ENCODE measurements at places on chromosomes 12 and 14.

DNA sequence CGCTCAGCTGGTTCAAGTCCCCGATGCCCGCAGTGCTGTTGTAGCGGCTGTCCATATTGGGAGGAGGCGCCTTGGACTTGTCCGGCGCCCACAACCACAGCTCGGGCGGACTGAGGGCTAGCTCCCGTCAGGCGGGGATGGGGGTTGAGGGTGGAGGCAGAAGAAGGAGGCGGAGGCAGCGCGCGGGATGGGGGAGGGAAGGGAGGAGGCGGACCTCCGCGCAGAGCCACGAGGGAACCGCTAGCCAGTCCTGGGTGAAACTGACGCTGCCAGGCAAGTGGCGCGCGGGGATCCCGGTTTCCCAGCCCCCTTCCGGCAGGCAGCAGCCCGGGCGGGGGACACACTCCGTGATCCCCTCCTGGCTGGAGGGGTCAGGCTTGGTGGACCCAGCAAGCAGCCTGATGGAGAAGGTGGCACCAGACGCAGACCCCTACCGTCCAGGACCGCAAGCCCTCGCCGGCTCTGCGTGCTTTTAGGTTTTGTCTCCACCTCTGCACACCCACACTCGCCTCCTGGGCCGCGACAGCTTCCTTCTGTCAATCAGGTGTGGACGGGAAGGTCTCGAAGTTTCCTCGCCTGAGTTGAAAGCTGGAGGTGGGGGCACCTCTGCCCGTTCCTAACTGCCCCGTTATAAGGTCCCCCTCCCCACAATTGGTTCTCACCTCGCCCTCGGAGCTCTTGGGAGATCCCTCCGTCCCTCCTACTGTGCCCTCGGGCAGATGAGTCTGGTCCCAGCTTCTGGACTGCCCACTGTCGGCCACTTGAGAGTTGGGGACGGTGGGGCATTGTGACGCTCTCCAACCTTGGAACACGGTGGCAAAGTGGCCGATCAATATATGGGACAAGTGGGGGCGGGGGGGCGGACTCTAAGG lies at the start of gene CPNE8:
Gene CPNE8 (minus strand): TSS at position 112 of the 872 bp plus-strand sequence. CDS start 57 bp downstream, at position 55.
- DNase-seq, result peak; percentile 2

- no peak for DNase-seq
These were observed 40.2 kb downstream of the UBE3B start for GRCh38 chr12:109517619-109518018.

DNA sequence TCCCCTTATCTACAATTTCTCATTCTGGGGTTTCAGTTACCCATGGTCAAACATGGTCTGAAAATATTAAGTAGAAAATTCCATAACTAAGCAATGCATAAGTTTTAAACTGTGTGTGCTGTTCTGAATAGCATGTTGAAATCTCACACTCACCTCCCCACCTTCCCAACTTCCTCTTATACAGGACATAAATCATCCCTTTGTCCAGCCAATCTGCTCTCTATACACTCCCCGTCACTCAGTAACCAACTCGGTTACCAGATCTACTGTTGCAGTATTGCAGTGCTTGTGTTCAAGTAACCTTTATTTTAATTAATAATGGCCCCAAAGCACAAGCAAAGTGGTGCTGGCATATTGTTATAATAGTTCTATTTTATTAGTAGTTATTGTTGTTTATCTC lies 420.5 kb downstream of the GXYLT1 start:
- no peak for DNase-seq

DNA sequence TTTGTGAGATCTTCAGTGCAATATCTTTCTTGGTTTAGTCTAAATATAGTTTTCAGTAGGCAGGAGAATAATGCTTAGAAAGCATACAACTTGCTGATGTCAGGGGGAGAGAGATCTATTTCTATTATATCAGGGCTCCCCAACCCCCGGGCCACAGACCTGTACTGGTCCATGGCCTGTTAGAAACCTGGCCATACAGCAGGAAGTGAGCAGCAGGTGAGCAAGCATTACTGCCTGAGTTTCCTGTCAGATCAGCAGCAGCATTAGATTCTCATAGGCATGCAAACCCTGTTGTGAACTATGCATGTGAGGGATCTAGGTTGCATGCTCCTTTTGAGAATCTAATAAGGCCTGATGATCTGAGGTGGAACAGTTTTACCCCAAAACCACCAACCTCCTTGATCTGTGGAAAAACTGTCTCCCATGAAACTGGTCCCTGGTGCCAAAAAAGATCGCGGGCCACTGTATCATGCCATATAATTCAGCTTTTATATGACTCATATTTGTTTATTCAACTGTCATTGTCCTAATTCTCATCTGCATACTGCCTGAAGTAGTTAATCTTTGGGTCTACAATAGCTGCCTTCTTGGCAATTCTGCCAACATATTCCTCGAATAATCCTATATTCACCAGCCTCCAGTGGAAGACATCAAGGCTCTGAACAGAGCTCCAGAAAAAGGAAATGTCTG lies 163.6 kb upstream of the DYRK2 start:
- no peak for DNase-seq

DNA sequence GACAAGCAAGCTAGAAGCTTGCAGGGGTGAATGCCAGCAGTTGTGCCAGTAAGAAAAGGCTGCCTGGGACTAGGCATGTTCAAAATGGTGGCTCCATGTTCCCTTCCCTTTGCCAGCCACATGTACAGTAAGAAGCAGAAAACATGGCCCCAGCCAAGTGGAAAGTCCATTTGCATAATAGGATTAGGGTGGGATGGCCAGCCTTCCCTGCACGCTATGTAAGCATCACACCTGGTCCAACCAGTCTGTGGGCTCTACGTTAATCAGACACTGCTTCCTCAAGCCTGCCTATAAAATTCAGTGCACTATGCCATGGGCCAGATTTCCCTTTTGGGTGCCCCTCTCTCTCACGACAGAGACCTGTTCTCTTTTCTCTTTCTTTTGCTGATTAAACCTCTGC lies 288.4 kb downstream of the GXYLT1 start:
- DNase-seq, result no peak

DNA sequence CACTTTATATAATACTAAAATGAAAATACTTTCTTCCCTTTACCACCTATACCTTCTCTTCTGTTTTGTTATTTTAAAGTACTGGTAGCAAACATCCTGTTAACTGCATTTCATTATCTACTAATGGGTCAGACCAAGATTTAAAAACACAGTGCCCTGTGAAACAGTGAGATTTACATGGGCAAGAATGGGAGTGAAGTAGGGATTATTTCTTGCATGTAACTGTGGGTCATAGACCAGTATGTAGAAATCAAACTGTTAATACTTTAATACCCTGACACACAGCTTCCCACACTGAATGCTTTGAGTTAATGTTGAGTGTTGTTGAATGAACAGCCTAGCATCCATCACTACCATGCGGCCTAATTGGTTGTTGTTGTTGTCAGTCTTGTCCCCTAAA lies 61.6 kb downstream of the PLEKHA5 start:
- no peak for DNase-seq

DNA sequence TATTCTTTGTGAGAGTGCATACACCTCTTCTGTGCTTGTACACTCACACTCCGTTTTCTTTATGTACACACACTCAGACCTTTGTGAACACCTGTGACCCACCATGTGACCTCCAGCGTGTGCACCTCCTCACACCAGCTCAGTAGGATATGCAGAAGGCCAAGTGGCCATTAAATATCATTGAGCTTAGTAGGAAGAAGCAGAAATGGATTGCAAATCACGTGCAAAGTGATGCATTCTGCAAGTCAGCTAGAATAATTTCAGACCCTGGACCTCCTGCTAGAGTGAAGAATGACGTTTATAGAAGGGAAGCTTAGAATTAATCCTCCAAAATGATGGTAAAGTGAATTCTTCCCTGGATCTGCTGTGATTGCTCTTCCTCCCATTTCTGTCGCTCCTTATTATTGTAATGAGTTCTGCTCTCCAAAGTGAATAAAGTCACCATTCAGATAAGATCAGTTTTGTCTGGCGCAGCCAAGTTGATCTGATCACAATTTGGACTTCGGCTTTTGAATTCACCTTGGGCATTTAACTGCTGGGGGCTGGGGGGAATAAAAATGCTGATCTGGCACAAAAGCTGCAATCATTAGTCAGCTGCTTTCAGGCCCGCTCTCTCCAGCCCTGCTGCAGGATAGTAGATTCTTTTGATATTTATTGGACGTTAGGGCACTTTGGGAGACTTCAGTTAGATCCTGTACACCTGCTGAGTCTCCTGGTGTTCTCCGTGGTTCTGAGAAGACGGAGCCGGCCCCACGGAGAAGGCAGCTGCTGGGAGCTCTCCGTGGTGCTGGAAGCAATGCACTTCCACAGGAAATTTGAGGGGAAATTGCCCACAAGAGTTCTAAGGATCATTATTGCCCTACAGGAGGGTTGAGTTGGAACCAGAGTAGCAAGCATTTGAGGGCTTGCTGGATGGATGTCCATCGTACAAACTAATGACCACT lies 12.4 kb upstream of the NRXN3 start:
- DNase-seq, result no peak

GRCh38 chr14:96590190-96590864 lies 88.1 kb downstream of the PAPOLA start:
- DNase-seq, result no peak

- DNase-seq, result no peak
These were observed 14.3 kb downstream of the DEGS2 start for GRCh38 chr14:100144996-100145646.

GRCh38 chr12:53152390-53152789 lies 28.1 kb upstream of the ZNF740 start:
- DNase-seq, result no peak

GRCh38 chr12:113609692-113610469 lies 138.2 kb upstream of the LHX5 start:
- no peak for DNase-seq

GRCh38 chr14:20610002-20610765 lies 19.0 kb upstream of the RNASE12 start:
- no peak for DNase-seq

DNA sequence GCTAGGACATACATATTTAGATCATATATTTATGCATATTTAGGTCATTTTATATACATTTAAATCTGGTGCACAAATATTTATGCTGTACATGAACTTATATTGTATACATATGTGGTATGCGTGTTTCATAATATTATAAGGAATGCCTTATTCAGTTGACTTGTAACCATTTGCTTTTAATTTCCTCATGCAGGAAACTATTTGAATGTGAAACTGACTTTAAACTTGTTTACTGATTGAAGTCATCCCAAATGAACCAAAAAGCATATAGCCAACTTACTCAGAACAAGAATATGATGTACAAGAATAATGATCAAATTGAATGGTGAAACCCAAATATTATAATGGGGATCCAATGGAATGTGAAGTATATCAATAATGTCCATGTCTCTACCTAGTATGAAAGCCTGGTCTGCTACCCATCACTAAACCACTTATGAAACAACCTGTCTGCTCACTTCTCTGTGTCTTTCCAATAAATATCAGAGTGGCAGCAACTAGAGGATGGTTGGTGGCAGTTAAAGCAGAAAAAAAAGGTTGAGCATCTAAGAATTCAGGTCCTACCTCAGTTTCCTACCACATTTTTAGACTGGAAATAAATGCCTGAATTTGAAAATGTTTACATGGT lies 38.3 kb downstream of the RPS6KA5 start:
- DNase-seq, result no peak

GRCh38 chr12:89884952-89885351 lies 176.3 kb upstream of the ATP2B1 start:
- DNase-seq, result no peak

DNA sequence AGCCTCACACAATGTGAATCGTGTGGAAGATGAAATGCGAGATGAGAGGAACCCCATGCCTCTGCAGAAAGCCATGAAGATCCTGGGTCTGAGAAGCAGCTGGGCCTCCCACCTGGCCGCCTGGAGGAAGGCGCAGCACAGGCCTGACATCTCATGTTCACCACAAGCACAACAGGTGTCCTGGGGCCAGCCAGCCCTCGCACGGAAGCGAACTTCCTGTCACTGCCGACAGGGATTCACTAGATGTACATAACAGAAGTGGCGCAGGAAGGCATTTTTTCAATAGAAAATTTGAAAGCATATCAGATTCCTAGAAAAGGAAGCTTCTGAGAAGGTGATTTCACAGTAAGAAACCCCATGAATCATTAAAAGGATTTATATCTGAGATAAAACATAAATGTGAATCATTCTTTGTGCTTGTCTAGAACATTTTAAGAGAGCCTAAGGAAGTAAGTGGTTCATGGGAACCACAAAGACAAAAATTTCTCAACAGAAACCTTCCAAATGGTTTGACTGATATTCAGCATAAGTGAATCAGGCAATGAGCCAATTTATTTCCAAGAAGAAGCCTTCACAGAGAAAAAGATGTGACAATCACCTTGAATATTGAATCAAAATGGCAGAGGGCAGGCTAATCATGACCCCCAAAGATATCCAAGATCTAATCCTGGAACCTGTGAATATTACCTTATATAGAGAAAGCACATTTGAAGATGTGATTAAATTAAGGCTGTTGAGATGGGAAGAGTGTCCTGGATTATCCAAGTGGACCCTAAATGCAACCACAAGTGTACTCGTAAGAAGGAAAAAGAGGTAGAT lies 311.9 kb downstream of the DUSP6 start:
- DNase-seq, result peak; percentile 17

DNA sequence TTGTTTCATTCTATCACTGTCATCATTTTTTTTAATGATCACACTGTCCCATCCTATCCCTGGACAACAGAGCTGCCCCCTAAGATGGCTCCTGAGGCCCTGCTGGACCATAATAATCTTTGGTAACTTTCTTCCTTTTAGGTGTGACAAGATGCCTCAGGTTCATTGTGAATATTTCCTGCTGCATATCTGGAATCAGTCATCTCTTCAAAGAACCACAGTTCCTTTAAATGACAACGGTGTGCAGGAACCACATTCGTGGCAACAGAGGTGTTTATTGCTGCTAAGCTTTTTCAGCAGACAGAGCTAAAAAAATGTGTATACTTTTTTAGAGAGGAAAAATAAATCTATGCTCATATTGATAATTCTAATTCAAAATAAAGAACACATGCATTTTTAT lies 312.9 kb downstream of the MED13L start:
- no peak for DNase-seq

GRCh38 chr12:82803201-82803600 lies 116.5 kb downstream of the TMTC2 start:
- DNase-seq, result no peak

GRCh38 chr14:20492486-20492885 lies 12.9 kb upstream of the RNASE10 start:
- no peak for DNase-seq

DNA sequence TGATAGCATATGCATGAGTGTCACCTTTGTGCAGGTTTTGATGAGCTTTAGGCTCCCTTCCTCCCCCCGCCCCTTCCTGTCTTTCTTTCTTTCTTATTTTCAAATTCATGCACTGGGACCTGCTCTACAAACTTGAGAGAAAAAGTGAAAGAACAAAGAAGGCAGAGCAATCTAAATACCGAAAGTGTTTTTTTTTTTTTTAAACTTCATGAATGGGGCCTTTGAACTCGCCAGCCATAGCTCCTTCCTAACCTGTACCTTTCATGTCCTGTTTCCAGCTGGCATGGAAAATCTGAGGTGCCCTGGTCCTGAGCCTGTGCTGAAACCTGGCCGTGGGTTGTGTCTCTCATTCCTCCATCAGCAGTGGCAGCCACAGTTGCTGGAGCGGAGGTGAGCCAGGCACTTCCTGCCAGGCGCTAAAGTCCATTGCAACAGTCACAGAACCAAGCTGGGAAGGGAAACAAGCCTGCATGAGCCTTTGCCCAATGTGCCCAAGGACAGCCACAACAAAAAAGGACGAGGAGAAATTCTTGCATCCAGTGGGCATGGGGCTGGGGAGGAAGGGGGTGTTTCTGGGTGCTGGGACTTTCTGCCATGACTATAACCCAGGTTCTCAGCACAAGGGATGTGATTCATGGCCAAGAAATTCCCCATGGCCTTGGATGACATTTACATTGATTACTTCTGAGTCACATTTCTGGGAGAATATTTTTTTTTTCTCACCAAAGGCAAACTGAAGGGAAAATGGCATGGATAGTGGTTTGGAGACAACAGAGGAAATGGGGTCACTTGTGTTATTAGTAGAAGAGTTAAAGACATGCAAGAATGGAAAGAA lies 102.7 kb downstream of the TMEM30B start:
- DNase-seq, result no peak

Measured in activated CD8-positive, alpha-beta memory T cell treated with anti-CD3 and anti-CD28 coated beads for 1 hour (primary cell).